ENCODE measurements at places on chromosomes 6 and 20.

- DNase-seq, result no peak
These were observed 116.4 kb downstream of the KIF6 start for GRCh38 chr6:39608652-39609345.

DNA sequence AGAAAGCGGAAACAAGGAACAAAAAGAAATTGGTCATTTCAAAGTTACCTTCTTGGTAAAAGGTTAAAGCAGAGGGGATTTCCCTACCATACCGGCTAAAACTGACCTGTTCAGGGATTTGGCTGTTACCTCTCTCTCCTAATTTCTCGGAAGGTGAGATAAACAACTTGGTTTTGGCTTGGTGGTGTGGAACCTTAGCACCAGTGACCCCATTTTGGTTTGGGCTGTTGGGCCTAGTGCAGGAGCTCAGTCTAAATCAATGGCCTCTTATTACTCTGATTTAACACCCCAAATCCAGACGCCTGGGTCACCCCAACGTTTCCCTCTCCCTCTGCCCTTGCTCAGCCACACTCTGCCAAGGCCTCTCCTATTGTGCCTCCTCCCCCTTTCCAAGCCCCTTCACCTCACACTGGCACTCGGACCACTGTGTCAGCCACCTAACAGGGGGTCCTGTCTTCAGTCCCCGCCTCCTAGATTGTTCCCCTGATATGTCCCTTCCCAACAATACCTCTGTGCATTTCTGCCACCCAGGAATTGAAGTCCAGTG is 8.3 kb downstream of the NCR2 start:
- no peak for DNase-seq

DNA sequence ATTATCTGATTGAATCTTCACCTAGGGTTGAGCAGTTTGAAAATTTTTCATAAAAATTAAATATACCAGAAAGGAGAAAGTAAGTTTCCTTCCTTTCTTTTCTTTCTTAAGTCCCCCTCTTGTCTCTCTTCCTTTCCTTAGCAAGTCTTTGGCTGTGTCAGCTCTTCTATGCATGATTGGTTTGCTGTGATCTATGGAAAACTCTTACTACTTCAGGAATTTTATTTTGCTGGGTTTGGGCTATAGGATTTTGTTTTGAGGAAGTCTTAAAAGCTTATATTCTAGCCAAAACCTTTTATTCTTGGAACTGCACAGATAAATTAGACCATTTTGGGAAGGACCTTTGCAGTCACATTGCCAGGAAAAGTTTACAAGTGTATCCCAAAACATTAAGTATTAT is 173.4 kb upstream of the CITED2 start:
- DNase-seq, result no peak

DNA sequence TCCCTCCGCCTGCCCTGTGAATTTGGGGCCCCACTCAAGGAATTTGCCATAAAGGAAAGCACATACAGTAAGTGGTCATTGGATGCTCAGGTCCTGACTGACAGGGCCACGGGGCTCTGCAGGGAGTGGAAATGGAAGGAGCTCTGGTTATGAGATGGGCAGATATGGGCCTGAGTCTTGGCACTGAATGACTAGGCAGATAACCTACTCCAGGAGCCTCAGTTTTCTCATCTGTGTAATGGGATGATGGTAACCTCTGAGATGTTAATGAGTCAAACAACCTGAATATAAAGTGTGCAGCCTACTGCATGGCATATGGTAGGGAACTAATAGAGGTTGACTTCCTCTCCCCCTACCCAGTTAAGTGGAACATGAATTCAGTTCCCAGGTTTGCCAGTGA is 56.4 kb upstream of the NAA20 start:
- DNase-seq, result no peak

DNA sequence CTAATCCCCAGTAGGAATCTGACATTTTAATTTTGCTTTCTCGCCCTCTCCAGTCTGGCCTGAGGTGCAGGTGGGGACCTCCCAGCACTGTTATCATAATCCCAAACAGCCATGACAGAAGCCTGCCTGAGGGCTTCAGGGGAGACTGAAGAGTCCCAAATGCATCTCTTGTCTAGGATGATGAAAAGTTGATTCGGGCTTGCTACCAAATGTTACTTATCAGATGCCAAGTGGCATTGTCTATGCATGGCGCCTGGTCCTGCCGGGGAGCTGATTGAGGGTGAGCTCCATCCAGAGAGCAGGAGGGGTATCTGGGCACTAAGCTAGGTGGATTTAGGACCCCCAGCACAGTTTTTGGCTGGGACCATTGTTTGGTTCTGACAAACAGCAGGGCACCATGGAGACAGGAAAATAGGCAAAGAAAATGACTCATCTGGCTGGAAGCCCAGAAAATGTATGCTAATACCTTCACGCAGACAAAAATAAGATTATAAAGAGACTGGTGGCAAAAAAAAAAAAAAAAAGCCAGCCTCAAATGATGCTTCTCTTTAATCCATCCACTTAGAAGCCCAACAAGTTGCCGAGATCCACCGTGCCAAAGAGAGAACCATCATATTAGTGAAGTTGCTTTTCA is 513.7 kb upstream of the SULF2 start:
- DNase-seq, result no peak

- no peak for DNase-seq
These were observed 259.1 kb upstream of the FERMT1 start for GRCh38 chr20:6381887-6382286.

DNA sequence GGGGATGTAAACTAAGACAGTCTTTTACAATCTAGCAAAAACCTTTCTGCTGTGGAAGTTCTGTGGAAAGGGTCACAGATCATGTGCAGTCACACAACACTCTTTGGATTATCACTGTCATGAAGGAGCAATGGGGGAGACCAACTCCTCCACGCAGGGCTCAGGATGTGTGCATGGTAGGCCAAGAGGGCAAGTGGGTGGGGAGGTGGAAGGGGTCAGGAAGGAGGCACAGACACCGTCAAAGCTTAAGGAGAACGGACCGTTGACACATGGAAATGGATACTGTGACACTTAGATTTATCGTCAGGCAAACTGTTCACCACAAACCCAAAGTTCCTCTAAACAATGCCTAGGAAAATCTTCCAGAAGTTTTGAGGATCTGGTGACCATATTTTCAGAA is 215.8 kb downstream of the PAX1 start:
- DNase-seq, result no peak

DNA sequence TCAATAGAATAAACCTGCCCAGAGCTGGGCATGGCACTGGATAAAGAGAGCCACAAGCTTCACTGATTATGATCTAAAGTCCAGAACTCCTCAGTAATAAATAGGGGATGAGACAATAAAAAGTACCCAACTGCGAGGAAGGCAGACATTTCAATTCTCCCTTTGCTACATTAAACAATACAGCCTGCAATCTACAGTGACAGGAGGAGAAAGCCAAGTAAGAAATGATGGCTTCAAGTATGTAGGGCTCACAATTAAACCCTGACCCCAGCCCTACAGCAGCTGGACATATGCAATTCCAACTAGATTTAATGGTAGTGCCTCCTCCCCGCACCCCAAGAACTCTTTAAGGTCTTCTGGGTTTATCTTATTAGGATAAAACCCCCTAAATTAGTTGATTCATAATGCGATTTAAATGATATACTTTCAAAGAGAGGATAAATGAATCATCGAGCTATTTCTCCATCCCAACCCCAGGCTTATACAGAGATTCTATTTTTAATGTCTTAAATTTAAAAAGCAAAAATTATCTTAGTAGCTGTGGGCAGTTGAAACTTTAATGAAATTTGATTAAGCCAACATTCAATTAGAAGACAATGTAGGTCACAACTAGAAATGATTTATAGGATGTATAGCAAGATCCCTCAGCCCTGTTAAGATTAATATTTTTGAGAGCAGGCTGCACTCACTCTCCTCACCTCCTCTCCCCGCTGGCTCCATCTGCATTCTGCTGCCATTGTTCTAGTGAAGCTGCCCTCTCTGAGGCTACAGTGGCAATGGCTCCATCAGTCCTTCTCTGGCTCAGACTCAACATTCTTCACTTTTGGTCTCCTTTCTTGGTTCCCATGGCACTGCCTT is 57.1 kb downstream of the OGFRL1 start:
- DNase-seq, result no peak

DNA sequence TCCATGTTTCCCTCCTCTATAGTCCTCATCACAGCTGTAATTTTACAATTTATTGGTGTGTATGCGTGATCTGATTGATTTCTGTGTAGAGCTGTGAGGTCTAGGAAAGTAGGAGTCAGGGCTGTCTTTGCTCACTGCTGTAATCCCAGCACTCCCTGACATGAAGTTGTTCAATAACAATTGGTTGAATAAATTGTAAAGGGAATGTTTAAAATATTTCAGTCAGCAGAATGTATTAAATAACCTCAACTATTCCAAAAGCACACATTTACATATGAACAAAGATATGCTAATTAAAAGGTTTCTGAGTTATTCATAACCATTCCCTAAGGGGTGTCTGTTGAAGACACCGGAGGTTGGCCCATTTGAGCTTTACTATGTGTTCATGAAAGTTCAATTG is 31.5 kb downstream of the NOX3 start:
- DNase-seq, result no peak

- DNase-seq, result no peak
These were observed 1.7 kb upstream of the FAM50B start for GRCh38 chr6:3847521-3847920.

DNA sequence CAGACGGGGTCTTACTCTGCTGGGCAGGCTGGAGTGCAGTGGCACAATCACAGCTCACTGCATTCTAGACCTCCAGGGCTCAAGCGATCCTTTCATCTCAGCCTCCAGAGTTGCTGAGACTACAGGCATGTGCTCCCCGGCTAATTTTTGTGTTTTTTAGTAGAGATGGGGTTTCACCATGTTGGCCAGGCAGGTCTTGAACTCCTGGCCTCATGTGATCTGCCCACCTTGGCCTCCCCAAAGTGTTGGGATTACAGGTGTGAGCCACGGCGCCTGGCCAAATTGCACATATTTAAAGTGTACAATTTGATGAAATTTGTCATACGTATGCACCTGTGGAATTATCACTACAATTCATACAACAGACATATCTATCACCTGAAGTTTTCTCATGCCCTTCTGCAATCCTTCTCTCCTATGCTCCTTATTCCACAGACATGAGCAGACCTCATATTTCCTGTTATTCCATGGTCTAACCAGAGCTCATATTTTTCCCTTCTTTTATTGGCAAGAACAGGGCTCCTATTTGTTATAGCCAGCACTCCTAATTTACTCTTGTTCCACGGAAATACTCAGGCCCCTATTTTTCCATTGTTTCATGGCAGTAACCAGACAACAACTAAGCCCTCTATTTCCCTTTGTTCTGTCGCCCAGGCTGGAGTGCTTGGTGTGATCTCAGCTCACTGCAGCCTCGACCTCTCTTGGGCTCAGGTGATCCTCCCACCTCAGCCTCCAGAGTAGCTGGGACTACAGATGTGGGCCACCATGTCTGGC is 2.2 kb upstream of the CSTL1 start:
- no peak for DNase-seq

DNA sequence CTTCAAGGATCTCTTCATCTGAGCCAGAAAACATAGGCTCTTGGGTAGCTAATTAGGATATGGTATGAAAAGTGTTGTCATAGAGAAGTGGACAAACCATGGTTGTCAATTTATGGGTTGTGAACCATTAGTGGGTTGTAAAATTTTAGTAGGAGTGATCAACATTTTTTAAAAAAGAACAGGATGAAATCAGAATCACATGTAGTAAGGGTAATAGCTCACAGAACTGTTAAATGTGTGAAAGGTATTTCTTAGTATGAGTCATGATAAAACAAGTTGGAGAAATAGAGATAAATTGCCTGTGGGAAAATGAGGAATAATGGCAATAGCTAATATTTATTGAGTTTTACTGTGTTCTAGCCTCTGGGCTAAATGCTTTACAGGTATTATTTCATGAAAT is 113.4 kb downstream of the MAP3K4 start:
- DNase-seq, result no peak

DNA sequence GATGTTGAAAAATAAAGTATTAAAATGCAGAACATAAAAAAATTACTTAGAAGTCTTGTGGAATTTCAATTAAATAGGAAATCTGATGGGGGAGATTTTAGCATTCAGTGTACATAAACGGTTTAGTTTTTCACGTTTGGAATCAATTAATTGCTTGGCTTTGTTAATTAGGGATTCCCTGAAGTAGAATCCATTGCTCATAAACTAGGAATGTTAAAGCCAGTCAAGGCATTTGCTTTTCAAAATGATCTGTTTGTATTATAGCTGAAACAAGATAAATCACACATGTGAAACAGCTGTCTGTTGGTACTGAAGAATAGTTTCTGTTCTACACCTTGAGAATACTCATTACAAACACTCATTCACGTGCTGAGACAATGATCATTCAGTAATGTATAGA is 297.9 kb downstream of the TBC1D7 start:
- DNase-seq, result no peak

DNA sequence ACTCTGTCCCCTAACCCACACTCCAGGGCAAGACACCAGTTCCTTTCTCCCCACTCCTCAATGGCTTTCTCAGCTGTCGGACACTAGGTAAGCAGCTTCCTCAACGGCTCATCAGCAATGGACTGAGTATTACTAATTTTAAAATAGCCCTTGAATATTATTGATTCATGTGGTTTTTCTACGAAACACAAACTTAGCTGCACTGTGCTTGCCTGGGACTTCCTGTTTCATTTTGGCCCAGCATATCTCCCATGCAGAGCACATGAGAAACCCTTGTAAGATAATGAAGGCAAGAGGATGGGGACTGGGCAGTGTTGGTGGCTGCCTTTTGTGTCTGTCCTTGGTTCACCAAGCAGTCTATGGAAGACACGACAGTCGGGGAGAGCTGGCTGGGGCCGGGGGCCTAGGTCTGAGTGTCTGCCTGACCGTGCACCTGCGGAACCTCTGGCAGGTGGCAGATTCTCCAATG is 48.9 kb downstream of the RNASET2 start:
- no peak for DNase-seq

GRCh38 chr6:135503703-135504475 is 6.3 kb upstream of the AHI1 start:
- DNase-seq, result no peak

DNA sequence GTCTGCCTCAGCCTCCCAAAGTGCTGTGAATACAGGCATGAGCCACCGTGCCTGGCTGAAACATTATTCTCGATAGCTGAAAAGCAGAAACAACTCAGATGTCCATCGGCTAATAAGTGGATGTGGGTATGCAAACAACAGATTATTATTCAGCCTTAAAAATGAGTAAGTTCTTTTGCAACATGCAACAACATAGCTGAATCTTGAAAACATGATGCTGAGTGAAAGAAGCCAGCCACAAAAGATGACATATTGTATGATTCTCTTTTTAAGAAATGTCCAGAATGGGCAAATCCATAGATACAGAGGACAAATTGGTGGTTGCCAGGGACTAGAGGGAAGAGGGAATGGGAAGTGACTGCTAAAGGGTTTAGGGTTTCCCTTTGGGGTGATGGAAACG is 61.7 kb downstream of the RIOK1 start:
- no peak for DNase-seq

GRCh38 chr20:20371083-20371482 is 3.2 kb downstream of the INSM1 start:
- DNase-seq, result no peak

Data from cerebellar nuclear complex (tissue), 1 donor.